ENCODE measurements at places on chromosomes 13 and 19.

DNA sequence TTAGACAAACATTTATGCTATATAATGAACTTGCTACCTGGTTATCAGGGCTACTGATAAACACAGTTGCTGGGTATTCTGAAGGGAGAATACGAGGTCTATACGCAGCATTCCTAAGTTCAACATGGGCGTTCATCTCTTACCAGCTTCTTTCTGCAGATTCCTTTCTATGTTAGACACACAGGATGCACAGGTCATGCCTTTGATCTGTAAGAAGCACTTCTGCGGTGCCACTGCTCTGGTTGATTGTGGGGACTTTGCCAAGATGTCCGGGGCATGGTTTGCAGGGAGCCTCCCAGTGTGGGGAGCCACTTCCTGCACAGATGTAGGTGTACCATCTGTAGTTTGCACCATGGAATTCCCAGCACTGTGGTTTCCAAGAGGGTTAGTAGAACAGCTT lies 40.9 kb downstream of the ATP7B start:
- no peak for DNase-seq

- no peak for DNase-seq
These were observed 23.7 kb upstream of the SEMA6B start for GRCh38 chr19:4582980-4583842.

DNA sequence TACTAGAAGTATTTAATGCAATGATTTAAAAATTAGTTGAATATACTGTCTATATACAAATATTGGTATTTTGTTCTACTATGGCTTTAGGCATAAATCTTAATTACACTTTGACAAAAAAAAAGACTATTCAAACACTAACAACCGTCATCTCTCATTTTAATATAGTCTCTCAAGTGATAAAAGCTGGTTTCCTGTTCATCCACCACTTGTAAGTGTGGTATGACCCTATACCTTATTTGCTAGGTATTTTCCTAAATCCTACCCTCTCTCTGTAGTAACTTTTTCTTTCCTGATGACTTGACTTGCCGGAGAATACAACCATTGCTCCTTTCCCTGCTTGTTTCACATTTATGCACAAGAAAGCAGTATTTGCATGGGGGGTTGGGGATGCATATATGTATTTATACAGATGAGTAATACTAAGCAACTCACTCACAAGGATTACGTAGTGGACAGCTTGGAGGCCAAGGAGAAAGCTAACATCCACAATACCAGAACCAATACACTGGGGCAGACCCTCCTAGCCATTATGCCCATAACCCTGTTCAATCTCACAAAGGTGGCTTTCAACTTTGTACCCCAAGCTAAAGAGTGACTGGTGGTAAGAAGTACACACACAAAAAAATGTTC lies 12.7 kb upstream of the EFNB2 start:
- DNase-seq: no peak

- DNase-seq: no peak
These were observed 951 bp upstream of the MTUS2 start for GRCh38 chr13:28819046-28819730.

GRCh38 chr19:15563325-15563794 lies 51.7 kb upstream of the CYP4F8 start:
- no peak for DNase-seq

- DNase-seq: no peak
These were observed 597.2 kb downstream of the DIAPH3 start for GRCh38 chr13:59566561-59566960.

GRCh38 chr13:112837371-112838037 lies 131.5 kb upstream of the MCF2L start:
- DNase-seq: no peak

DNA sequence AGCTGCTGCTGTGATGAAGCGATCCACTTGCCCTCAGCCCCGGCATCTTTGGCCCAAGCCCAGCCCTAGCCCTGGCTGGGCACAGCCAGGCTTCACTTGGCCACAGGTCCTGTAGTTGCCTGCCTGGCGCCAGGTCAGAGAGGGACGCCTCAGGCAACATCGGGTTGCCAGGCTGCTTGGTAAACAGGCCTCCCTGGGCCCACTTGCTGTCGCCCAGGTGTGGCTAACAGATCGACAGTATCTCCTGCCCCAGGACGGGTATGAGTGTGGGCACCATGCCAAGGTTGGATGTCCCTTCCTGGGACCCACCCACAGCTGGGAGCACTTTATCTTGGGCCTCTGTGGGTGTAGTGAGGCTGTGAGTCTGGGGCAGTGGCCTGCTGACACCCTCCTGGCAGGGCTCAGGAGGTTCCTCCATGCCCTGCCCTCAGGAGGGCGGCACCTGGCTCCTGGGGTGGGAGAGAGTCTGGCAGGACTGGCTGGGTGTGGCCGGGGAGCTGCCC lies 27.8 kb downstream of the CARM1 start:
- no peak for DNase-seq

GRCh38 chr19:3608750-3609322 lies 2.2 kb upstream of the TBXA2R start:
- no peak for DNase-seq

GRCh38 chr13:73355134-73355533 lies 296.3 kb downstream of the KLF5 start:
- no peak for DNase-seq

DNA sequence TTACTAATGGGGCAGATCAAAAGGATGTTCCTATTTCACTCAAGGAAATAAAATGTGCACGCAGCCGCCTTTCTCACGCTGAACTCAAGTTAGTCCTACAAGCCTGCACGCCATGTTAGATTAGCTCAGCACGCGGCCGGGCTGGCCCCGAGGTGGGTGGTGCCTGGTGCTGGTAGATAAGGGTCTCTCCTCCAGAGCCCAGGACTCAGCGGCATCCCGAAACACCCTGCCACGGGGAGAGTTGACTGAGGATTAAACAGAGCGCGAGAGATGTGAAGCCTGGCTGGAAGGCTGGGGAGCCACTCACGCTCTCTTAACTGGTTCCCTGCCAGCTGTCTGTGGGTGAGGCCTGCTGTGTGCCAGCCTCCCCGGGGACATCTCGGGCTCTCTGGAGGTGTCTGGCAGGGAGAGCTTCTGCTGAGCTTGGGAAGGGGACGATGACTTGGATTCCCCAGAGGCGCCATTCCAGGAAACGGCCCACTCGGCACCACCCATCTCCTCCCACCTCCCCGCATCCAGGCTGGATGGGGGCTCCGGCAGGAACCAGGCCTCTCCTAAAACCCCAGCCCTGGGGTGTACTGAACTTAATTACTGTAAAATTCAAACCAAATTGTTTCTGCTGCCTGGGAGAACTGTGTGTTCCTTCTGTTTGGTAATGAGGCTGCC lies 122.2 kb downstream of the KDM4B start:
- DNase-seq: no peak

DNA sequence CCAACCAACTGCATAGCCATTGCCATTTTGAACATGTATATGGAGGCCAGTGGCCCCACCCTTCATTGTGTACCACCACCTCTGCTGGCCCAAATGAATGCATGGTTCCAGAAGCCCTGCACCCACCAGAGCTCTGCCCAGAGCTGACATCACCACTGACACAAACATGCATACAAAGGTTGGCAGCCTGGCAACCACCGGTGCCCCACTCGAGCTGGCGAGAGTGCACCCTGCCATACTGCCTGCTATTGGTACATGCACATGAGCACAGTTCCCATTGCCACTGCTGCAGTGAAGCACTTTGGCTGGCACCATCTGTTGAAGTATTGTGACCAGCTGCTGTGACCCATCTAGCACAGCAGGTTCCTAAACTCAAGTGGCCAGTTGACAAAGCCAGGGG lies 1564.9 kb downstream of the OLFM4 start:
- no peak for DNase-seq

- no peak for DNase-seq
These were observed 2.5 kb downstream of the ZNF426 start for GRCh38 chr19:9535934-9536333.

GRCh38 chr19:12872941-12873890 lies 8.0 kb downstream of the DNASE2 start:
- no peak for DNase-seq

- peak; percentile 56 for DNase-seq
These were observed 14.4 kb downstream of the LEUTX start for GRCh38 chr19:39792999-39793546.

DNA sequence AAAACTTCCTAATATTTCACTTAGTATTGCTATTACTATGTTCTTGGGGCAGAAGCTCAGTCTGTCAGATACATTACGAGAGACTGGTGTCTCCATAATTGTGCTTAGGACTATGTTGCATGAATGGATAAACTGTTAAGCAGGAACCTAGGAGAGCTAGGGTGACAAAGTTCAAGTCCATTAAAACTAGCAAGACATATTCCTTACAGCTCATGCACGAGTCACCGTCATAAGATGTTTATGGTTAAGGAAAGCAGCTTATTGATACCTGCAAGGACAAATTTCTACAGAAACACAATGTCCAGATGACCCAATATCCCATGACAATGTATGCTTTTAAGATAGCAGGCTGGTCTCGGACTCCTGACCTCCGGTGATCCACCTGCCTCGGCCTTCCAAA lies 5.7 kb upstream of the ZNF813 start:
- no peak for DNase-seq

- DNase-seq: no peak
These were observed 7.2 kb upstream of the ZNF606 start for GRCh38 chr19:58009666-58010301.

- no peak for DNase-seq
These were observed 29.1 kb downstream of the PLPP2 start for GRCh38 chr19:262125-262524.

GRCh38 chr13:101453784-101454201 lies 1.3 kb downstream of the ITGBL1 start:
- DNase-seq: no peak

DNA sequence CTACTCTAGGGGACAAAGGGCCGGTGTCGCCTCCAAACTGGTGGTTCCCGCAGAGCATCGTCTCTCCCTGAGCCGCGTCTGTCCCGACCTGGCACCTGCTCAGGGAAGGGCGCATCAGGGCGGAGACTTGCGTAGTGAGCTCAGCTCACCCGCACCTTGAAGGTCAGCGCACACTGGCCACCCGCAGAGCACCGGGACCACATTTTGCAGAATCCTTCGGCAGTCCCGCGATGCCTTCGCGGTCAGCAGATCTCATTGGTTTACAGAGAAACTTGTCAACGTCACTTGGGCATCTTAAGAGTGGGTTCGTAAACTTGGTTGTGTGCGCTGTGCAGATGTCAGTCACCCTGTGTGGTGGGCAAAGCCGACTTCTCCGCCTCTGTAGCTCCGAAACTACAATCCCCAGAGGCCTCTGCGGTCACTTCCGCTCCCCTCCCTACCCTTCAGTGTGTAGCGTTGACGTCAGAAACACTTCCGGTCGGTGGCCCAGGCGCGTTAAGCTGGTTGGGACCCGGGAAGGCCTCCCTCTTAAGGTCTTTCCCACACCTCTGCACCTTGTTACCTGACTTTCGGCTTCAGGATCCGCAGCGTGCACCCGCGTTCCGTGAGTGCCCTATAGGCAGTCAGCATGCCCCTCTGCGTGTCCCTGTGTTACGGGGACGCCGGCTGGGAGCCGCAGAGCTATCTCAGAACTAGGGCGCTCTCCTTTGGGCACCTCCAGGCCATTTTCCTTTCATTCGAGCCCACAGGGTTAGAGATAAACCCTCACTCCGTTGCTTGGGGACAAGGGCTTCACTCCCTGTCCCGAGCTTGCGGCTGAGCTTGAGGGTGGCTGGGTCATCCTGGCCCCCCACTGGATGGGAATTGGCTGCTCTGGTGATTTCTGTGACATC lies 36.5 kb upstream of the ZNF527 start:
- peak; percentile 53 for DNase-seq

DNA sequence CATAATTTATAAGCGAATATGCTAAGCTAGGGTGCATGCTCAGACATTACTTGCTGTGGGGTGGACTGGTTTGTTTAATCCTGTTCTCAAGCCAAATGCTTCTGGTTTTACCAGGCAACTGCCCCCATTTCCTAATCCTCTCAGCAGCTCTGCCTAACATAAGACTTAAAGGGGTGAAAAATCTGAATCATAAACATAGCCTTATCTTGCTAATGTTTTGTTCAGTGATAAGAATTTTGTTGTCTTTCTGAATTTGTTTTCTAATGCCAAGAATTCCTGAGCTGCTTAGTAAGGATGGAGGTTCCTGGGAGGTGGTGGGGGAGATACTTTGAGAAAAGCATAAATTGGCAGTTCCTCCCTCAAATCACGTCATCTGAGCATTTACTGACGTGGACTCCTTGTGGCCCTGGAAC lies 42.7 kb downstream of the ING1 start:
- DNase-seq: no peak

- DNase-seq: no peak
These were observed 2.8 kb upstream of the CEACAM5 start for GRCh38 chr19:41705393-41706174.

- DNase-seq: no peak
These were observed 4.2 kb upstream of the B3GLCT start for GRCh38 chr13:31195616-31196015.

- no peak for DNase-seq
These were observed 31.2 kb upstream of the EPHX3 start for GRCh38 chr19:15263361-15263985.

DNA sequence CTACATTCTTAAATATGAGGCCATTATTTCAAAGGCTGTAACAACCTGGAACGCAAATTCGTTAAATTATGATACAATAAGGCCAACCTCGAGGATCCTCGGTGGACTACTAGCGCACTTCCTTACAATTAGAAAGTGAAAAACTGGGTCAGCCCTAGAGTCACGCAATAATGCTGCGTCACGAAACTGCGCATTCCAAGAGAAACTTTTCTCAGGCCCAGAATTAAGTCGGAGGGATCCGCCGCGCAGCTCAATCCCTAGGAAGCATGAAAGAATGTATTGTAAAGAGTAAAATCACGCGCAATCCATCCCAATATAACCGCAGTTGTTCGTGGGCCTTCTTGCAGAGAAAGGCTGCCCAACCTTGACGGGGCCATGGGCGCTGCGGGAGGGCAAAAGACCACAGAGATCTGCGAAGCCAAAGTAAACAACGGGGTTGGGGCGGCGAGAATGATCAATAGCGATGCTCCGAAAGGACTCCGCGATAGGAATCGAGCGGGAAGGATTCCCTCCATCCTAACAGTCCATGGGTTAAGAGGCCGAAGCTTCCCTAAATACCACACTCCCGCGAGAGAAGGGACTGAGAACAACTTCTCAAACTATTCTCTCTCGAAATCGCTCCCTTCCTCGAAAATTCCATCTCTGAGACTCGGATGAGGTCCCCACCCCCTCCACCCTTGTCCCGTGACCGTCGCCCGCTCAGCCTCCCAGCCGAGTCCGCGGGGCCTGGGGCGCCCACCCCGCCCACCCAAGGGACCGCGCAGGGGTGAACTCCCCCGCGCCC lies 564 bp downstream of the SPART start:
- DNase-seq: peak; percentile 2

- DNase-seq: peak; percentile 41
These were observed 4.5 kb upstream of the IL12RB1 start for GRCh38 chr19:18091217-18091608.

DNA sequence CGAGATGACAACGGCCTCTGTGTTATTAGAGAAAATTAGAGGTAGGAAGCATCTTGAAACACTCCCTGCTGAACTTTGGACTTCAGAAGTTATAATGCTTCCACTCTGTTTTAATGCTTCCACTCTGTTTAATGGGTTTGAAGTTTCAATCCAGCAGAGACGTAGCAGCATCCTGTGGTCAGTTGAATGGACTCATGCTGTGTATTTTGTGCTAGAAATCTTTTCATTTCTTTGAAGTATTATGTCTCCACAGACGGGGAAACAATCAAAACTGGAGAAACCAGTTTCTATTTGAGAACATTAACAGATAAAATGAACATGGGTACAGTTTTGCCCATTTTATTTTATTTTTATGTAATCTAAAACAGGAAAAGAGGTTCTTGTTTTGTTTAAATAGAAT lies 1736.2 kb downstream of the SLITRK5 start:
- no peak for DNase-seq

Data from stimulated activated CD8-positive, alpha-beta memory T cell treated with anti-CD3 and anti-CD28 coated beads, Interleukin-15, amount 100 ng/mL, for 24 hours (primary cell).